ENCODE measurements at places on chromosomes 5 and 9.
A peak's percentile ranks its signal among the peaks of the same experiment; 100 is the strongest.

GRCh38 chr5:144276034-144276822 lies 105.6 kb downstream of the KCTD16 start:
- no peak for DNase-seq

- peak; percentile 24 for DNase-seq
Measured at GRCh38 chr9:133238272-133238850, 29.3 kb upstream of the OBP2B start.

- no peak for DNase-seq
Measured at GRCh38 chr5:177445052-177445916, 1.3 kb upstream of the PRR7 start.

GRCh38 chr5:176700239-176700847 lies 53.1 kb downstream of the TSPAN17 start:
- no peak for DNase-seq

DNA sequence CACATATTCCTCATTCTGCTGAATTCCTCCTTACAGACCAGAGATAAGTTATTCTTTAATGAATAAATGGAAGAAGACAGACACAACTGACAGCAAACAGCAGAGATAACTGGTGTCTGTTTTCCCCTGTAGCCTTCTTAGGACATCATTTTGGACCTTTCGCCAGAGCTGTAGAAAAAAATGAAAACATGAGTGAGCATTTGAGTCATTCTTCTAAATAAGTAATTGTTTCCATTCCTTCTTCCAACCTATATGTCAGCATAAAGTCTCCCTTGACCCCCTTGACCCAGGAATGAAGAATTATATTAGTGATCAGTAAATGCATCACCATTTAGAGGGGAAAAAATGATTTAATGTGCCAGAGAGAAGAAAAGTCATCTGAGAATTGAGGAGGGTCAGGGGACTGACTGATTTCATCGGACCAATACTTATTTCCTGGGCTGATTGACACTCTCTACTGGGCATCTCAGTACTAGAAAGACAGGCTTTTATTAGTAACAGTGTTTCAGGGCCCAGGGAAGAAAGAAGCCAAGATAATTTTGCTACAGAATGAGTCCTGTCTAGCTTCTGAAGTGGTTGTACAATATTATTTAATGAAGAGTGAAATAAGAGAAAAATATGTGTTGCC lies 597.0 kb downstream of the PSAT1 start:
- no peak for DNase-seq
